Calu3 (cell line): ENCODE measurements at places on chromosomes 12 and 14.

GRCh38 chr14:67643713-67644112 is 24.0 kb downstream of the ARG2 start:
- peaks cover 7% of the 10 kb centered on the region for H3K36me3 ChIP-seq
- no peak for DNase-seq
- no peak overlapping the region for H3K27ac ChIP-seq
- no peaks in the 10 kb centered on the region for H3K27me3 ChIP-seq

DNA sequence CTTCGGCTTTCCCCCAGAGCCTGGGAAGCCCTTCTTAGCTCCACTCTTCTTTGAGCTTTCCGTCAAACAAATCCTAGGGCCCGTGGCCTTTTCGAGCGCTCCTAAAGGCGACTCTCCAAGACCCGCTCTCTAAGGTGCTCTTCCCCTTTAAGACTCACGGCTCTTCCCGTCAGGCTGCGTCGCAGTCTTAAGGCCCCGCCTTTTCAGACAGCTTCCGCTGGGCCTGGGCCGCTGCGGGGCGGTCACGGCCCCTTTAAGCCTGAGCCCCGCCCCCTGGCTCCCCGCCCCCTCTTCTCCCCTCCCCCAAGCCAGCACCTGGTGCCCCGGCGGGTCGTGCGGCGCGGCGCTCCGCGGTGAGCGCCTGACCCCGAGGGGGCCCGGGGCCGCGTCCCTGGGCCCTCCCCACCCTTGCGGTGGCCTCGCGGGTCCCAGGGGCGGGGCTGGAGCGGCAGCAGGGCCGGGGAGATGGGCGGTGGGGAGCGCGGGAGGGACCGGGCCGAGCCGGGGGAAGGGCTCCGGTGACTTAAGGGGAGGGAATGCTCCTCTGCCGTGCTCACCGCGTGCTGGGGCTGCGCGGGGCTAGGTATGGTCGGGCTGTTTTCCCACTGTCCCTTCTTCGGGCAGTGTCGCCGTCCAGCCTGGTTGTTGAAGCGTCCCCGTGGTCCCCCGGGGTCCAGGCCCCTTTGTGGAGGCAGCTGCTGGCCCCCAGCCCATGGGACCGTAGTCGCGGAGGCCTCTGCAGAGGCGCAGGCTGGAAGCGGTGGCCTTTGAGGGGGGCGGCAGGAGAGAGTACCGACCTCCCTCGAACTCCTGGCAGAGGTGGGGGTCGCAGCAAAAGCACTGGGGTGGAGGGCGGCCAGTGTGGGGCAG is at the start of gene PEX5:
PEX5 (plus strand) TSS at position 289 of the 870 bp plus-strand sequence. CDS start 692 bp downstream, outside the sequence.
- H3K4me3 ChIP-seq = peak within 1 kb of the TSS; percentile 90

GRCh38 chr14:88326352-88327103 is 3.5 kb upstream of the KCNK10 start:
- DNase-seq = peak; percentile 1
- no peak overlapping the region for H3K27ac ChIP-seq
- H3K4me1 ChIP-seq = peaks cover 7% of the 10 kb centered on the region
- H3K36me3 ChIP-seq = no peaks in the 10 kb centered on the region
- peaks cover 16% of the 10 kb centered on the region for H3K27me3 ChIP-seq

GRCh38 chr14:73723406-73723796 is 9.2 kb upstream of the PNMA1 start:
- peak overlapping the region; percentile 50 for H3K4me3 ChIP-seq
- H3K4me1 ChIP-seq = peaks cover 44% of the 10 kb centered on the region
- H3K27ac ChIP-seq = peak overlapping the region; percentile 91
- DNase-seq = no peak

- H3K4me3 ChIP-seq = no peak overlapping the region
- no peaks in the 10 kb centered on the region for H3K4me1 ChIP-seq
- DNase-seq = peak; percentile 56
Measured at GRCh38 chr14:60561845-60562746, 53.1 kb downstream of the SIX6 start.

DNA sequence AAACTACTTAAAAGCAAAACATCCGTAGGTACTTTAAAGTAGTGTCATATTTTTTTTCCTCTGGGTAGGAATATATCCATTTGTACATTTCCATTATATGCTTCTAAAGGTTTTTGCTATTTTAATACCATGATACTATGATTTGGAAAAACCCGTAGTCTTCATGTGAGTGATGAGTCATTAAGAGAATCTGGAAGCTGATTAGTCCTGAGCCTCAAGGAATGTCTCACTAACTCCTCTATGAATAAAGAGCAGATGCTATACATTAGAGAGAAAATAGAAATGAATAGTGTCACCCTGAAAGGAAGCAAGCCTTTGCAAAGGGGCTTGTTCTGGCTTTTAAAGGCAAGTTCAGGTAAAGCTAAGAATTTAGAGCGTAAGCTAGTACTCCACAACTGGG is 432.1 kb downstream of the CCDC91 start:
- H3K27ac ChIP-seq = no peak overlapping the region
- no peak overlapping the region for H3K4me3 ChIP-seq
- no peaks in the 10 kb centered on the region for H3K4me1 ChIP-seq
- no peaks in the 10 kb centered on the region for H3K36me3 ChIP-seq

GRCh38 chr14:51041883-51042282 is 53.0 kb downstream of the TRIM9 start:
- H3K27ac ChIP-seq = no peak overlapping the region
- no peak for DNase-seq
- H3K4me3 ChIP-seq = no peak overlapping the region
- H3K4me1 ChIP-seq = no peaks in the 10 kb centered on the region
- H3K27me3 ChIP-seq = no peaks in the 10 kb centered on the region
- no peaks in the 10 kb centered on the region for H3K36me3 ChIP-seq

- peaks cover 62% of the 10 kb centered on the region for H3K36me3 ChIP-seq
- peaks cover 75% of the 10 kb centered on the region for H3K4me1 ChIP-seq
- peak overlapping the region; percentile 80 for H3K27ac ChIP-seq
- DNase-seq = peak; percentile 86
- peak overlapping the region; percentile 40 for H3K4me3 ChIP-seq
- H3K27me3 ChIP-seq = no peaks in the 10 kb centered on the region
Measured at GRCh38 chr14:68939893-68940613, 39.0 kb downstream of the ACTN1 start.

- no peaks in the 10 kb centered on the region for H3K36me3 ChIP-seq
- H3K4me1 ChIP-seq = no peaks in the 10 kb centered on the region
- peaks cover 28% of the 10 kb centered on the region for H3K27me3 ChIP-seq
- no peak overlapping the region for H3K27ac ChIP-seq
- no peak overlapping the region for H3K4me3 ChIP-seq
Measured at GRCh38 chr14:95015046-95015445, 142.3 kb downstream of the DICER1 start.

GRCh38 chr14:94646066-94646465 is 33.9 kb downstream of the SERPINA3 start:
- DNase-seq = no peak
- H3K4me3 ChIP-seq = no peak overlapping the region
- H3K27me3 ChIP-seq = no peaks in the 10 kb centered on the region
- no peak overlapping the region for H3K27ac ChIP-seq

GRCh38 chr14:64265222-64265621 is 28.9 kb downstream of the ESR2 start:
- no peaks in the 10 kb centered on the region for H3K27me3 ChIP-seq
- H3K27ac ChIP-seq = no peak overlapping the region
- no peaks in the 10 kb centered on the region for H3K36me3 ChIP-seq
- H3K4me3 ChIP-seq = no peak overlapping the region
- no peak for DNase-seq

GRCh38 chr14:81837304-81837703 is 303.7 kb upstream of the SEL1L start:
- H3K27me3 ChIP-seq = no peaks in the 10 kb centered on the region
- H3K4me3 ChIP-seq = no peak overlapping the region
- H3K27ac ChIP-seq = no peak overlapping the region
- no peaks in the 10 kb centered on the region for H3K4me1 ChIP-seq

DNA sequence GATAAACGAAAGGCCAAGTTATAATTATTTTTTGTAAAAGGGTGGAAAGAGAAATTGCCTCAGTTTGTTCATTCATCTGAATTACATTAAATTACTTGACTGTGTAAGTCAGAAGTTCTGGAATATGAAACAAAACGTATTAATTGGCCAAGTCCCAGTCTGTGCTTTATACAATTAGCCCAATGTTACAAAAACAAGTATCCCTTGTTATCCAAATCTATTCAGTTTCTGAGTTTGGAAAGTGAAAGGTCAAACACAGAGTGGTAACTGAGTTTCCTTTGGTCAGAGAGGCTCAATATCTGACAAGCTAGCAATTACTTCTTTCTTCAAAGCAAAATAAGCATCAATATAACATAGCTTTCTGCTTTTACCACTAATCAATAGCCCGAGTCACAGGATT is 62.6 kb downstream of the SPPL3 start:
- no peak for DNase-seq
- H3K27ac ChIP-seq = no peak overlapping the region
- no peak overlapping the region for H3K4me3 ChIP-seq
- peaks cover 30% of the 10 kb centered on the region for H3K4me1 ChIP-seq

DNA sequence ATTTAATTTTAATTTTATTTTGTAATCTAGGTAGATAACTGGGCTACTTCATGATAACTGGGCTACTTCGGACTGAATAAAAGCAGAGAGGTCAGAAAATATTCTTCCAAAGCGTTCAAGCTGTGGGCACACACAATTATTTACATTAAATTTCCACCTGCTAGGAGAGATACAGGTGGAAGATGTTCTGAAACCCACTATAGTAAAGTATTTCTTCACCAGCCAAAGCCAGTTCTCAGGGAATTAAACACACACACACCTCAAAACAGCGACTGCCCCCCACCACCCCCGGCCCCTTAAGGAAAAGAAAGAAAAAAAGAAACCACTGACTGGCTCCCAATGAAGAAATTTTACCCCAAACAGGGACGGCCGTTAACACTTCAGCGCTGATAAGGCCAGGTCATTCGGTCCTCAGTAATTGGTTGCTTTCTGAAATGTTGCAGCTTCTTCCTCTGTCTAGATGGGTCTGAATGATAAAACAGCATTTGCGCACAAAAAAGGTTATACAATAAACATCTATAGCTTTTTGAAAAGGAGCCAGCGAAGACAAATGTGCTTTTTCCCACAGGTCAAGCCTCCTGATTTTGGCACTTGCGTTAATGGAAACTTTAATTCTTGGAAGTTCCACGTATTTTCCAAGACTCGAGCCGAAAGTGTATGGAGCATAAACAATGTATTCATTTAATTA is 771 bp upstream of the KCNJ8 start:
- H3K27me3 ChIP-seq = no peaks in the 10 kb centered on the region
- H3K4me3 ChIP-seq = peak overlapping the region; percentile 68
- no peak overlapping the region for H3K27ac ChIP-seq
- no peaks in the 10 kb centered on the region for H3K36me3 ChIP-seq
- no peaks in the 10 kb centered on the region for H3K4me1 ChIP-seq
- DNase-seq = no peak

GRCh38 chr12:31306866-31307265 is 19.1 kb downstream of the SINHCAF start:
- no peak overlapping the region for H3K27ac ChIP-seq
- DNase-seq = no peak
- H3K4me1 ChIP-seq = peaks cover 24% of the 10 kb centered on the region
- H3K4me3 ChIP-seq = no peak overlapping the region
- no peaks in the 10 kb centered on the region for H3K27me3 ChIP-seq

DNA sequence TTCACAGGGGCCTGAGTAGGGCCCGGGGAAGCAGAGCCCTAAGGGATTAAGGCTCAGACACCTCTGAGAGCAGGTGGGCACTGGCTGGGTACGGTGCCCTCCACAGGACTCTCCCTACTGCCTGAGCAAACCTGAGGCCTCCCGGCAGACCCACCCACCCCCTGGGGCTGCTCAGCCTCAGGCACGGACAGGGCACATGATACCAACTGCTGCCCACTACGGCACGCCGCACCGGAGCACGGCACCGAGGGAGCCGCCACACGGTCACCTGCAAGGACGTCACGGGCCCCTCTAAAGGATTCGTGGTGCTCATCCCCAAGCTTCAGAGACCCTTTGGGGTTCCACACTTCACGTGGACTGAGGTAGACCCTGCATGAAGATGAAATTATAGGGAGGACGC is 7.1 kb downstream of the LTBR start:
- H3K36me3 ChIP-seq = peaks cover 78% of the 10 kb centered on the region
- peaks cover 27% of the 10 kb centered on the region for H3K4me1 ChIP-seq
- DNase-seq = no peak
- peak overlapping the region; percentile 10 for H3K27ac ChIP-seq
- no peaks in the 10 kb centered on the region for H3K27me3 ChIP-seq

- H3K36me3 ChIP-seq = no peaks in the 10 kb centered on the region
- peaks cover 18% of the 10 kb centered on the region for H3K27me3 ChIP-seq
- no peak overlapping the region for H3K4me3 ChIP-seq
- no peaks in the 10 kb centered on the region for H3K4me1 ChIP-seq
Measured at GRCh38 chr12:22990501-22990900, 365.5 kb downstream of the ETNK1 start.

GRCh38 chr14:105878125-105878524 is 351.7 kb downstream of the TMEM121 start:
- no peak for DNase-seq
- H3K4me1 ChIP-seq = no peaks in the 10 kb centered on the region
- H3K4me3 ChIP-seq = no peak overlapping the region
- H3K36me3 ChIP-seq = no peaks in the 10 kb centered on the region
- no peak overlapping the region for H3K27ac ChIP-seq

GRCh38 chr14:71304690-71305089 is 397.4 kb downstream of the PCNX1 start:
- peaks cover 6% of the 10 kb centered on the region for H3K36me3 ChIP-seq
- no peak overlapping the region for H3K4me3 ChIP-seq
- no peaks in the 10 kb centered on the region for H3K4me1 ChIP-seq
- no peak for DNase-seq
- H3K27ac ChIP-seq = no peak overlapping the region
- no peaks in the 10 kb centered on the region for H3K27me3 ChIP-seq

GRCh38 chr14:58397156-58397555 is 1.4 kb downstream of the TOMM20L start:
- H3K4me3 ChIP-seq = no peak overlapping the region
- no peaks in the 10 kb centered on the region for H3K27me3 ChIP-seq
- H3K27ac ChIP-seq = no peak overlapping the region
- DNase-seq = no peak

DNA sequence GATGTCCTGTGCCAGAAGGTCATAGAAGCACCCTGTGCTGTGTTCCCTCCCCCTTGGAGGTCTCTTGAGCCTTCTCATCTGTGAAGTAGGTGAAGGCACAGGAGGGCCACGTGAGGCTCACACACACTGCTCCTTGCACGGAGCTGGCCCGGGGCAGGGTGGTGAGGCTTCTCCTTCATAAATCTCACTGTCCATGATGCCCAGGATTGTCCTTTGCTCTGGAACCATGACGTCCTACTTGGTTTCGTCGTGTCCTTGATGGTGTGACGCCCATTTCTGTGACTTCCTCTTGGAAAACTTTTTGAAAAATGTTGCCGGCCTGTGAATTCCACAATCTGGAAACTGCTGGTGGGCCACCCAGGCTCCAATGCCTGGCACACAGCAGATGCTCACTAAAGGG is 34.4 kb downstream of the SH2B3 start:
- H3K4me3 ChIP-seq = no peak overlapping the region
- no peaks in the 10 kb centered on the region for H3K27me3 ChIP-seq
- peaks cover 44% of the 10 kb centered on the region for H3K4me1 ChIP-seq
- DNase-seq = no peak
- peaks cover 84% of the 10 kb centered on the region for H3K36me3 ChIP-seq
